ENCODE measurements at places on chromosomes 16 and 17.
A peak's percentile ranks its signal among the peaks of the same experiment; 100 is the strongest.

DNA sequence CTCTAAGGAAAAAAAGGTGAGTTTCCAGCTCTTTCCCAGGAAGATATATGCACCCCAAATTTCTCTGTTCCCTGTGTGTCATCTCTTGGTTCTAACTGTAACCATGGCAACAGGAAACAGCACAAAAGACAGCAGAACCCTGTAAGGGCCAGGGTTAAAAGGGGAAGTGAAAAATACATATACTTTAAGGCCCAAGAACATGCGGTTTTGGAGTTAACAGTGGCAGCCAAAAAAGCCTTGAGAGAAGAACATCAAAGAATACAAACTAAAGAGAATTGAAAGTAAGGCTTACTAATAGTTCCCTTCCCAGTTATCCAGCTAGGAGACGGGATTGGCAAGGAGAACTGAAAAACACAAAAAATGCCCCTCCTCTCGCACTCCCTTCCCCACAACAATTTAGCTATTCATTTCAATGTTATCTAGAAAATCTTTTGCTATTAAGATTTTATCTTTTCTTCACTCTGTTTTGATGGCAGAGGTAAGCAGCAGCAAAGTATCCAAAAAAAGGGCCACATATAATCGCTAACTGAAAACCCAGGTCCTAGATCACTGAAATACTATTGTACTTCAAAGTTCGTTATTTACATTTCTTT lies 1.5 kb downstream of the SPOP start:
- DNase-seq = peak; percentile 92

GRCh38 chr17:45016823-45017222 lies 34.6 kb downstream of the DCAKD start:
- DNase-seq = no peak

DNA sequence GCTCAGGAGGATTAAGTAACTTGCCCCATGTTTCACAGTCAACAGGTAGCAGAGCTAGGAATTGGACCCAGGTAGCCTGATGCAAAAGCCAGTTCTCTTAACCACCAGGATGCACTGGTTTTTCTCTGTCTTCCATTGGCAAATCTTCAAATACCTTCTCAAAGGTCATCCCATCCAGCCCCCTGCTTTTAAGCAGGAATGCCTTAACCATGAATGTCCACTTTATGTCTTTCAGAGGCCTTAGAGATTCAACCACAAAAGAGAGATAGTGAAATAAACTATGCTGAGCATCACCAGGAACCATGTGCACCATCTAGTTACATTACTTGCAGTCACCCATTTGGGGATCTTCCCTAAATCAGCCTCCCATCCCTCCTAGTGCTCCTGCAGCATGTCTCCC lies 94.3 kb downstream of the C17orf67 start:
- no peak for DNase-seq

DNA sequence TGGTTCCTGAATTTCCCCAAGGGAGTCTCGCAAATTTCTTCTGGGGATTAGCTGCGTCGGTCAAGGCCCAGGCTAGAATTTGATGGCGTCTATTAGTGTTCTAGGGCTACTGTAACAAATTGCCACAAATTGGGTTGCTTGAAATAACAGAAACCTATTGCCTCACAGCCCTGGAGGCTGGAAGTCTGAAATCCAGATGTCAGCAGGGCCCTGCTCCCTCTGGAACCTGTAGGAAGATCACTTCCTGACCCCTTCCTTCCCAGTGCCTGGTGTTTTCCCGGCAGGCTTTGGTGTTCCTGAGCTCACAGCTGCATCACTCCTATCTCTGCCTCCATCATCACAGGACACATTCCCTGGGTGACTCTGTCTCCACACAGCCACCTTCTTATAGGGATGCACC lies 24.4 kb downstream of the DHRS7C start:
- DNase-seq = no peak

GRCh38 chr16:60166-60565 lies 6.5 kb downstream of the SNRNP25 start:
- DNase-seq = no peak

DNA sequence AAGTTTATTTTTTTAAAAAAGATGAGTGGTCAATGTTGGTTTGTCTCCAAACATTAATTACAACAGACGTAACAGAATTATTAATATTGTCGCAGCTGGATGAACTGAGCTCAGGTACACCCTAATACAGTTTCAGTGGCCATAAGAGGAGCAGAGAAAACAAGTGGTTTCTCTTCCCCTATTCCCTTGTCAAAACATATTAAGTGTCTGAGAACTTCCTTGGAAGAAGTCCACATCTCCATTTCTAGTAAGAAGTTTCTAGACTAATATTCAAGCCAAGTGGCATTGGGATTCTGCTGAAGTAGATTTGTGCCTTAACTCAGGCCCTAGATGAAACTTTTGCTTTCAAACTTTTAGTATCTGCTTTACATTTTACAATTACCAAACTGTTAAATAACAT lies 47.7 kb downstream of the GNA13 start:
- DNase-seq = no peak

DNA sequence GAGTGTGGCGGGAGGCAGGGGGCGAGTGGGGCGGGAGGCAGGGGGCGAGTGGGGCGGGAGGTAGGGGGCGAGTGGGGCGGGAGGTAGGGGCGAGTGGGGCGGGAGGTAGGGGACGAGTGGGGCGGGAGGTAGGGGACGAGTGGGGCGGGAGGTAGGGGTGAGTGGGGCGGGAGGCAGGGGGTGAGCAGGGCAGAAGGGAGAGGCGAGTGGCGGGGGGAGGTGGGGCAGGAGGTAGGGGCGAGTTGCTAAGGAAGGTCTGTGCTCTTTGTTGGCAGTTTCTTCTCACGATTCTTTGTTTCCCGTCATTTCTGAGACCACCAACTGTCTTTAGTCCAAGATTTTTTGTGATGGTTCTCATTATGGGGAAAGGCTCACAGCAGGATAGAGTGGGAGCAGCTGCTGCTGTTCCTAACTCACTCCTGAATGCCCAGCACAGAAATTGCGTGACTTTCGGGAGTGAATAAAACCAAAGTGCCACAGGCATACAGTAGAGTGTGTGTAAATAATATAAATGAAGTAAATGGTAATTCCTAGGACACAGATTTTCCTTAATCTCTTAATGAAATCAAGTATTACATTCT lies 44.7 kb downstream of the COG7 start:
- DNase-seq = no peak

- no peak for DNase-seq
Observed at GRCh38 chr17:79280866-79281572, 206.4 kb downstream of the ENGASE start.

DNA sequence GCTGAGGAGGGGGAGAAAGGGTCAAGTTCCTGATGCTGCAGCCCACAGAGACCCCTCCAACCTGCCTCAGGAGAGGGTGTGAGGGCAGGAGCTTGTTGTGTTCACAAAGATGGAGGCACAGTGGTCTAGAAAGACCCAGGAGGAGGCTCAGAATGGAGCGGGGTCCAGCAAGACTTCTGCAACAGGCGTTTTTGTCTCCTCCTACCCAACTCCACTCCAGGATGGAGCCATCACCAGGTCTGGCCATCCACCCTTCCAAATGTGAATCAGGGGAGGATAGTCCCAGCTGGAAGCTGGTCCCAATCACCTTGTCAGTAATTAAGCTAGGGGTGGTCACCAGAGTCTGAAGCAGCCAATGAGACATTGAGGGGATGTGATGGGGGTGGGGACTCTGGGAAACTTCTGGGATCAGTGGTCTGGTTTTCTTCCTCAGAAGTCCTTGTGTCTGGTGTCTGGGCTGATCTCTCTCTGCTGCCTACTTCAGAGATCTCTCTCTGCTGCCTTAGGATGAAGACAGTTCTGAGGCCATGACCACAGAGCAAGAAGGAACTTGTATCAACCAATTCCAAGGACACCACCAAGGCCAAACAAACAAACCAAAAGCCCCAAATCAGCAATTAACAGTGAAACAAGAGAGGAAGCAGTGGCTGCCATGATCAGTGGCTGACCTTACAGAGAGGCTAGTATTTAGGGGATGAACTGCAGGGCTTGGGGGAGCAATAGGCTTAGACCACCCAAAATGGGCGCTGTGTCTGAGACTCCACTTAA lies 14.5 kb downstream of the CD300LB start:
- DNase-seq = no peak

GRCh38 chr16:2237493-2238149 lies 1.4 kb downstream of the DNASE1L2 start:
- no peak for DNase-seq

All from GM12864 (cell line).